ENCODE measurements at places on chromosomes 11 and 22. TPM values are rescaled to one million over a fixed set of nuclear protein-coding genes. Genes with fewer than 3 reads are reported as not detected.

DNA sequence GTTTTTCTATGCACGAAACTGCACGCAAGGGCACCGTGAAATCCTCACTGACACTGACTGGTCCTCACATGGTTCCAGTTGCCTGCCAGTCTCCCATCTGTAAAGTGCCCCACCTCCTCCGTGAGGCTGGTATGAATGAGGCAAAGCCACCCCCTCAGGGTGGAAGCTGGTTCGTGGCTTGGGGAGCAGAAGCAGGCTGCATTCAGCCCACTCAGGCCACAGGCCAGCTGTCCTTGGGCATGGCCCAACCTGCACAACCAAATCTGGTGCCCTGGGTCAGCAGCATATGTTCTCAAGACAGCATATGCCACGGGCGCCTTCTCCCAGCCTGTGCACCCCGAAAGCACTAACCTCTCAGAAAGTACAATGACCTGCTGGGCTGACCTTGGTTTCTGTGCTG lies 29.3 kb downstream of the SERPINH1 start:
- H3K27ac ChIP-seq: no peak overlapping the region
- no peaks in the 10 kb centered on the region for H3K4me1 ChIP-seq
- no peaks in the 10 kb centered on the region for H3K36me3 ChIP-seq
- H3K4me3 ChIP-seq: no peak overlapping the region
- no peak for DNase-seq

- no peak for DNase-seq
- H3K4me1 ChIP-seq: peaks cover 23% of the 10 kb centered on the region
- H3K36me3 ChIP-seq: no peaks in the 10 kb centered on the region
- H3K27me3 ChIP-seq: no peaks in the 10 kb centered on the region
- peak overlapping the region; percentile 99 for H3K27ac ChIP-seq
These were observed 766 bp upstream of the CAPRIN1 start for GRCh38 chr11:34050581-34051348.

DNA sequence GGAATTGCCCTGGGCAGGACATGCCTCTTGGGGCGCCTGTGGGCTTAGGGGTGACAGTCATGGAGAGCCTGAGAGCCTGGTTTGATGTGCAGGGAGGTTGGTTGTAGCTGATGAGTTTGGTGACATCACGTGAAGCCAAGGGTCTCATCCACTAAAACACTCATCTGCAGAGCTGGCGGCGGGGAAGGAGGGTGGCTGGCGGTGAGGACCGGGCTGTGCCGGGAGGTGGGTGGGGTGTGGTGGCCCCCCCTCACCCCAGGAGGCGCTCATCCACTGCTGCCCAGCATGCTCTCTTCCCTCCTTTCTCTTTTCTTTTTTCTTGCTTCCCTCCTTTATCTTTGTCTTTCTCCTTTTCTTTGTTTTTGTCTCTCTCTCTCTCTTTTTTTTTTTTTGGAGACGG lies 49.0 kb downstream of the GRAMD4 start:
- H3K36me3 ChIP-seq: no peaks in the 10 kb centered on the region
- H3K4me3 ChIP-seq: no peak overlapping the region
- no peak for DNase-seq
- no peaks in the 10 kb centered on the region for H3K4me1 ChIP-seq
- no peak overlapping the region for H3K27ac ChIP-seq

- no peaks in the 10 kb centered on the region for H3K36me3 ChIP-seq
- H3K27me3 ChIP-seq: no peaks in the 10 kb centered on the region
These were observed 83.7 kb downstream of the PHF21B start for GRCh38 chr22:44926124-44926475.

Gene HEPHL1
- not detected for total RNA-seq

Gene OR11H1
- total RNA-seq: not detected

GRCh38 chr22:44298406-44299091 lies 14.2 kb downstream of the SHISAL1 start:
- no peak overlapping the region for H3K27ac ChIP-seq
- no peaks in the 10 kb centered on the region for H3K27me3 ChIP-seq
- no peak for DNase-seq
- no peaks in the 10 kb centered on the region for H3K4me1 ChIP-seq
- no peaks in the 10 kb centered on the region for H3K36me3 ChIP-seq
- no peak overlapping the region for H3K4me3 ChIP-seq

- H3K4me3 ChIP-seq: no peak overlapping the region
- no peaks in the 10 kb centered on the region for H3K36me3 ChIP-seq
These were observed 155.5 kb upstream of the DDI1 start for GRCh38 chr11:103880968-103881367.

DNA sequence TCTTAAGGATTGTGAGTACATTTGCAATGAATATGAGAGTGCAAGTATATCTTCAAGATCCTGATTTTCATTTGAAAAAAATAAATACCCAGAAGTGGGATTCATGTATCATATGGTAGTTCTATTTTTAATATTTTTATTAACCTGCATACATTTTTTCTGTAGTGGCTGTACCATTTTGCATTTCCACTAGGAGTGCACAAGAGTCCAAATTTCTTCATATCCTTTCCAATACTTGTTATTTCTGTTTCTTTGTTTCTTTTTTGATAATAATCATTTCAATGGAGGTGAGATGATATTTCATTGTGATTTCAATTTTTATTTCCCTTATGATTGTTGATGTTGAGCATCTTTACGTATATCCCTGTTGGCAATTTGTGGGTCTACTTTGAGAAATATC lies 759.8 kb upstream of the CNTN5 start:
- no peak overlapping the region for H3K27ac ChIP-seq
- H3K4me1 ChIP-seq: no peaks in the 10 kb centered on the region
- no peak overlapping the region for H3K4me3 ChIP-seq
- H3K27me3 ChIP-seq: no peaks in the 10 kb centered on the region
- H3K36me3 ChIP-seq: no peaks in the 10 kb centered on the region

DNA sequence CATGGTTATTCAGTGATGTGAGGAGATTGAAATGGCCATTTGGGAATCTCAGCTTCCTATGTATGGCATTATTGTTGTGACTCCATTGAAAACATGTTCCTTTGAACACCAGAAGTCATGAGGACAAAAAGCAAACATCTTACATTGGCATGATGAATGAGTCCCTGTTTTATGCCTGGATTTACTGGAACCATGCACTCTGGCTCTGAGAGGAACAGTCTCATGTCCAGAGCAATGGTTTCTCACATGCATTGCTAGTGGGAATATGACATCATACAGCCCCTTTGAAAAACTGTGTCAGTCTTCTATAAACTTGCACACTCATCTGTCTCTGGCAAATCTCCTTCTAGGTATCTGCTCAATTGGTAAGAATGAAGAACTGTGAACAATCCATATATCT lies 3.4 kb upstream of the KDM4F start:
- no peak overlapping the region for H3K4me3 ChIP-seq
- H3K4me1 ChIP-seq: no peaks in the 10 kb centered on the region
- DNase-seq: no peak

Gene PDGFD
- total RNA-seq: 26.0 TPM

GRCh38 chr22:50178471-50178864 lies 7.2 kb upstream of the TRABD start:
- no peak overlapping the region for H3K4me3 ChIP-seq
- H3K4me1 ChIP-seq: no peaks in the 10 kb centered on the region
- DNase-seq: no peak
- H3K27me3 ChIP-seq: no peaks in the 10 kb centered on the region

DNA sequence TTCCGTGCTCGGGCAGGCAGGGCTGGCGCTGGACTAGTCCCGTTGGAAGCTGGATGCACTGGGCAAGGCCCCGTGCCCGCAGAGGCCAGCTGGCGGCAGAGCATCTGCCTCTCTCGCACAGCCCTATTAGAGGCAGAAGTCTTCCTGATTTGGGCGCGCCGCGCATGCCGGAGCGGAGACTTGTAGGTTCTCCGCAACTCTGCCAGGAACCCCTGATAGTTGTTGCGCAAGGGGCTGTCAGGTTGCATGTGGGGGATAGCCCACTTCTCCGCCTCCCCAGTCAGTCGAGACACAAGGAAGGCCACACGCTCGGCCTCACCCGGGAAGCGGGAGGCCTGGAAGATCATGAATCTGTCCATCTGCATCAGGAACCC lies 1.2 kb downstream of the RTL6 start:
- no peaks in the 10 kb centered on the region for H3K36me3 ChIP-seq
- H3K27ac ChIP-seq: no peak overlapping the region
- DNase-seq: no peak
- no peaks in the 10 kb centered on the region for H3K27me3 ChIP-seq
- no peak overlapping the region for H3K4me3 ChIP-seq

Gene TMEM151A
- total RNA-seq: not detected

GRCh38 chr22:39900306-39901227 lies at the start of gene GRAP2:
TSS of gene GRAP2 (plus strand) at chr22:39901084. CDS start at chr22:39947107, 46,023 bp downstream.
- H3K27me3 ChIP-seq: no peaks in the 10 kb centered on the region
- no peaks in the 10 kb centered on the region for H3K4me1 ChIP-seq
- DNase-seq: no peak
- no peak within 1 kb of the TSS for H3K4me3 ChIP-seq
- no peaks in the 10 kb centered on the region for H3K36me3 ChIP-seq

Gene TMX2
- total RNA-seq: 71.0 TPM

Gene ANKK1
- total RNA-seq: 1.7 TPM

Gene SELENOO
- 66.6 TPM for total RNA-seq

GRCh38 chr22:28142361-28142961 lies 223.4 kb upstream of the PITPNB start:
- H3K27ac ChIP-seq: peak overlapping the region; percentile 61
- no peak overlapping the region for H3K4me3 ChIP-seq
- no peaks in the 10 kb centered on the region for H3K27me3 ChIP-seq
- H3K4me1 ChIP-seq: peaks cover 77% of the 10 kb centered on the region

- no peaks in the 10 kb centered on the region for H3K27me3 ChIP-seq
- no peak overlapping the region for H3K4me3 ChIP-seq
- H3K27ac ChIP-seq: no peak overlapping the region
- no peak for DNase-seq
These were observed 23.7 kb upstream of the FXYD6 start for GRCh38 chr11:117900121-117900648.

Gene OR10A2
- not detected for total RNA-seq

- no peaks in the 10 kb centered on the region for H3K27me3 ChIP-seq
- H3K4me3 ChIP-seq: no peak overlapping the region
- no peaks in the 10 kb centered on the region for H3K4me1 ChIP-seq
- H3K36me3 ChIP-seq: no peaks in the 10 kb centered on the region
- H3K27ac ChIP-seq: no peak overlapping the region
These were observed 28.0 kb downstream of the OR8D1 start for GRCh38 chr11:124285610-124286344.

GRCh38 chr11:68271023-68271780 lies 571 bp downstream of the C11orf24 start:
- H3K27ac ChIP-seq: peak overlapping the region; percentile 95
- peaks cover 28% of the 10 kb centered on the region for H3K4me1 ChIP-seq
- H3K36me3 ChIP-seq: peaks cover 11% of the 10 kb centered on the region
- H3K27me3 ChIP-seq: no peaks in the 10 kb centered on the region
- peak overlapping the region; percentile 93 for H3K4me3 ChIP-seq
- no peak for DNase-seq

DNA sequence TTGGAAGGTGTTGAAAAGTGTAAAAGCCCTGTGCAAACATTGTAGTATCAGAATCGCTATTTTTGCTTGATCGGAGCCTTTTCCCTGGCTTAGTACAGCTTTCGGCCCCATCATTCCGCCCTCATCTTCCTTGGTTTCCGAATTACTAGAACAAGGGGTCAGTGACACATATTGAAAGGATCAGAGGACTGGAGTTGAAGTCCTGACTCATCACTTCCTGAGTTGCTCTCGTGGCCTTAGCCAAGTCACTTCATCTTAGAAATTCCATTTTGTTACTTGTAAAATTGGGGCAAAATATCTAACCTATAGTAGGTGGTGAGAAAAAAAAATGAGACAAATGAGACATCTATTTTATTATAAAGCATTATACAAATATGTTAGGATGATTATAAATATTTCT lies 375.0 kb downstream of the NTM start:
- H3K36me3 ChIP-seq: no peaks in the 10 kb centered on the region
- no peak overlapping the region for H3K4me3 ChIP-seq
- no peak overlapping the region for H3K27ac ChIP-seq
- no peaks in the 10 kb centered on the region for H3K27me3 ChIP-seq
- DNase-seq: no peak

DNA sequence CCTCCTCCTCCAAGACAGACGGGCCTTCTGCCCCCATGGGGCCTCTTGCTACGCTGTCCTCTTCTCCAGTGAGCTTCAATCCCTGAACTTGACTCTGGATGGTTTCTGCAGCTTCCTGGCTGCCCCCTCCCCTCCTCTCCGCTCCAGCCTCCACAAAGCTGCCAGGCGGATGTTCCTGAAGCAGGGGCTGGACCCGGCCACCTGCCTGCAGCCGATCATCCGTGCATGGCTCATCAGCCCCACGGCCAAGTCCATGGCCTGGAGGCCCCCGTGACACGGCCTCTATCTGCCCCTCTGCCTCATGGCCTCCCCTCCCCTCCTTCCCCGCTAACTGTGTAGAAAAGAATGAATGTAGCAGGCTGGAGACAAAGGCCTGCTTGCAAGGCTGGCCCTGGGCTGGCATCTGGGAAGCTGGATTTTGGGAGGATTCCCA lies 6.8 kb upstream of the SUN2 start:
- H3K4me3 ChIP-seq: no peak overlapping the region
- no peak for DNase-seq
- peak overlapping the region; percentile 50 for H3K27ac ChIP-seq

DNA sequence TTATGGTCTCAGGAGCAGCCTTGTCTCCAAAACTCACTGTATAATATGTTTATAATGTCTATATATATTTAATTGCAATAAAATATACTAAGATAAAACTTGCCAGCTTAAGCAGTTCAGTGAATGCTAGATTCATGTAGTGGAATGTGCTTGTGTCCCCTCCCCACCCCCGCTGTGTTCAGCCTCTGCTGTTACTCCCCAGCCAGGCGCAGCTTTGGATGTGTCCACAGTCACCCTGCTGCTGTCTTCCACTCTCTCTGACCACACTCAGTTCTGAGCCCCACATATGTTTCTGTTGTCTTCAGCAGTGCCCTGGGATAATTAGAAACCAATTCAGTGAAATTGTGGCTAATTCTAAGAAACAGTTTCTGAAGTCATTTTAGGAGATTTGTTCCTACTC lies 52.2 kb downstream of the PPFIA1 start:
- peaks cover 15% of the 10 kb centered on the region for H3K4me1 ChIP-seq
- no peak for DNase-seq
- no peaks in the 10 kb centered on the region for H3K27me3 ChIP-seq

Gene NXPE4
- not detected for total RNA-seq

- H3K4me3 ChIP-seq: no peak overlapping the region
- H3K27me3 ChIP-seq: no peaks in the 10 kb centered on the region
- no peak overlapping the region for H3K27ac ChIP-seq
- H3K4me1 ChIP-seq: no peaks in the 10 kb centered on the region
- DNase-seq: peak; percentile 84
- no peaks in the 10 kb centered on the region for H3K36me3 ChIP-seq
These were observed 26.2 kb upstream of the TPBGL start for GRCh38 chr11:75214411-75214821.

Data from tibial nerve (tissue), 4 donors.